ENCODE measurements at places on chromosomes 11 and 22. TPM values are rescaled to one million over a fixed set of nuclear protein-coding genes. Genes with fewer than 3 reads are reported as not detected.

GRCh38 chr11:86396396-86396795, 21.7 kb downstream of the CCDC81 start:
- H3K27me3 ChIP-seq: no peaks in the 10 kb centered on the region
- H3K4me1 ChIP-seq: peaks cover 13% of the 10 kb centered on the region
- H3K27ac ChIP-seq: no peak overlapping the region
- H3K4me3 ChIP-seq: no peak overlapping the region
- no peak for DNase-seq

Gene CCDC81
- not detected for polyA plus RNA-seq

- no peak overlapping the region for H3K4me3 ChIP-seq
- H3K27ac ChIP-seq: no peak overlapping the region
- peaks cover 8% of the 10 kb centered on the region for H3K4me1 ChIP-seq
- no peaks in the 10 kb centered on the region for H3K27me3 ChIP-seq
- H3K36me3 ChIP-seq: no peaks in the 10 kb centered on the region
Observed at GRCh38 chr11:45052361-45052760, 94.1 kb upstream of the PRDM11 start.

Gene RGL4
- polyA plus RNA-seq: 3.2 TPM

DNA sequence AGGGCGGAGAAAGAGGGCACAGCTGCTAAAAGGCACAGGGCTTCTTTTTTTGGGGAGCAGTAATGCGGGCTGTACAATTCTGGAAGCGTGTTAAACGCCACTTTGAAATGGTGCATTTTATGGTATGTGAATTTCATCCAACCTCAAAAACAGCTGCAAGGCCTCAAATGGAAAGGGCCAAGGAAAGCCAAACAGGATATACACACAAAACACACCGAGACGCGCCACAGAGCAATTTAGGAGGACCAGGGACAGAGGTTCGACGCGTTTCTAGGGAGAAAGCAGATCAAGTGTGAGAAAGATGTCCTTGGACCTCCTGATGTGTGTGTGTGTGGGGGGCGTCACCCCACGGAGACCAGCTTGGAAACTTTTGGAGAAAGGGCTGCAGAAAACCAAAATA, 31.1 kb downstream of the TSPAN4 start:
- no peaks in the 10 kb centered on the region for H3K27me3 ChIP-seq
- no peak overlapping the region for H3K27ac ChIP-seq
- H3K4me1 ChIP-seq: no peaks in the 10 kb centered on the region
- no peaks in the 10 kb centered on the region for H3K36me3 ChIP-seq
- DNase-seq: no peak

DNA sequence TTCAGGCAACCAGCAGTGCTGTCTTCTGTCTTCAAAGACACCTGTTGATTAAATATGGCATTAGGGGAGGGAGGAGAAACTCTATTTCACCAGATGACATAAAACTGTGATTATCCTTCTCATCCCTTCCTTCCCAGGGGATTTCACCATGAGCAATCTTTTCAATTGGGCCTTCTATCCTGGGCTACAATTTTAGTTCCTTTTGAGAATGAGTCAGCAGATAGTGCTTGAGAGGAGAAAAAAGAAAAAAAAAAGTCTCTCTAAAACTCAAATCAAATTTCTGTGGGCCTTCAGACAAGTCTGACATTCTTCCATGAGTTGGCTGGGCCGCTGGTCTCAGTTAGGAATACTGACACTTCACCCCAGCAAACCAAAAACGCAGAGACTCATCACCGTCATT, 7.2 kb downstream of the FLI1 start:
- H3K4me1 ChIP-seq: no peaks in the 10 kb centered on the region
- no peak for DNase-seq
- H3K36me3 ChIP-seq: no peaks in the 10 kb centered on the region
- no peak overlapping the region for H3K4me3 ChIP-seq
- H3K27me3 ChIP-seq: no peaks in the 10 kb centered on the region
- H3K27ac ChIP-seq: no peak overlapping the region

DNA sequence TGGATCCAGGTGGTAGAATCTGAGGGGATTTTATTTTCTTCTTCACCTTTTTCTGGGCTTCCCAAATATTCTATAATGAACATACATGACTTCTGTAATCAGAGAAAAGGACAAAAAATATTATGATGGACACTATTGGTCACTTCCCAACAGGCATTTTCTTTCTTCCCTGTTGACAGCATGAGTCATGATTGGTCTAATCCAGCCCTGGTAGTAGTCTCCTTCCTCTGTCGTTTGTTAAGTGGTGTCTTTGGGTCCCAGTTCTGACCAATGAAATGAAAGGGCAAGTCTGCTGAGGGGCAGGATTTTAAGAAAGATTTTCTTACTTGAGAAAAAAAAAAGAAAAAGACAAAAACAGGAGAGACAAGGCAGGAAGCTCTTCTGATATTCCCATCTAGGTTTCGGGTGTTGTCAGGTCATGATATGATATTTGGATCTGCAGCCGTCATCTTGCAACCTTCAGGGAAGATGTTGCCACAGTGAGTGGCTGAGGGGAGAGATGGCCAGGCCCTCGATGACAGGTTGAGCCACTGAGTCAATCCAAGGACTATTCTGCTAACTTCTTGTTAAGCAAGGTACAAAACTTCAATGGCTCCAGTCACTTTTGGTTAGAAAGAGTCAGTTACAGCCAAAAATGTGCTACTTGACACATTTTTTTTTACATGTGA, 23.3 kb upstream of the PLEKHB1 start:
- no peaks in the 10 kb centered on the region for H3K36me3 ChIP-seq
- no peak for DNase-seq
- peaks cover 8% of the 10 kb centered on the region for H3K4me1 ChIP-seq

DNA sequence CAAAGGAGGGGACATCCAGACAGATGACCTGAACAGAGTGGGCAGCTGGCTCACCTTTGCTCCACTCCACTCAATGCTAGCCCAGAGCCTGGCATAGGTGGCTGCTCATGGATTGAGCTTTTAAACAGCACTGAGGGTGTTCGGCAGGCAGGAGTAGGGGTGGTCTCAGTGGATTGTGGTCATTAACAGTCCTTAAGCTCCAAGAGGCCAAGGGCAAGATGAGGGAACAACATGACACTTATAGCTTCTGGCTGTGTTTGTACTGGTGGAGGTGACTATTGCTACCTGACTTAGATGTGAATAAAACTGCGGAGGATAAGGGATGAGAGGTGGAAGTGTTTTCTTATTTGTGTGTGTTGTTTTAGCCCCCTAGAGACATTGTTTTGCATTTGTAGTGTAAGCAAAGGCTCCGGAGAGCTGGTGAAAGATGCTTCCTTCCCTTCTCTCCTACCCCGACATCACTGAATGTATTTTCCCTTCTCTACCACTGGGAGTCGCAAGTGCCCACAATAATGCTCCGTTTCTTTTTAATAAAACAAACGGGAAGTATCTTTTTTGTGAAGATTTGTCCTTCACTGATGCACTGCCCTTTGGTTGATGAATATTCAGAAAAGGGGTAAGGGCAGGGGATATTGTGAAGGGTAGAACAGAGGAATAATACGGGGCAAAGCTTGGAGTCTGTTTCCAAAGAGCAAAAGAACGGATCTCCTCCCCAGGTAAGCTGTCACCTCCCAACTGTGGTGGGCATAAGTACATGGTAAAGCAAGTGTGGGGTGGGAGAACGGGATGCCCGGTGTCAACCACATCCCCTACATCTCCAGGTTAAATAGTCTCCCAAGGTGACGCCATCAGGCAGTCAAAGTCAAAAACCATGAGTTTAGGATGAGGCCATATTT, 27.5 kb upstream of the MTNR1B start:
- no peak overlapping the region for H3K27ac ChIP-seq
- H3K27me3 ChIP-seq: no peaks in the 10 kb centered on the region
- no peaks in the 10 kb centered on the region for H3K4me1 ChIP-seq
- H3K4me3 ChIP-seq: no peak overlapping the region
- DNase-seq: no peak

- H3K4me1 ChIP-seq: no peaks in the 10 kb centered on the region
- no peak for DNase-seq
- no peaks in the 10 kb centered on the region for H3K27me3 ChIP-seq
- no peak overlapping the region for H3K4me3 ChIP-seq
- no peak overlapping the region for H3K27ac ChIP-seq
Observed at GRCh38 chr22:50498322-50498890, 9.1 kb downstream of the LMF2 start.

DNA sequence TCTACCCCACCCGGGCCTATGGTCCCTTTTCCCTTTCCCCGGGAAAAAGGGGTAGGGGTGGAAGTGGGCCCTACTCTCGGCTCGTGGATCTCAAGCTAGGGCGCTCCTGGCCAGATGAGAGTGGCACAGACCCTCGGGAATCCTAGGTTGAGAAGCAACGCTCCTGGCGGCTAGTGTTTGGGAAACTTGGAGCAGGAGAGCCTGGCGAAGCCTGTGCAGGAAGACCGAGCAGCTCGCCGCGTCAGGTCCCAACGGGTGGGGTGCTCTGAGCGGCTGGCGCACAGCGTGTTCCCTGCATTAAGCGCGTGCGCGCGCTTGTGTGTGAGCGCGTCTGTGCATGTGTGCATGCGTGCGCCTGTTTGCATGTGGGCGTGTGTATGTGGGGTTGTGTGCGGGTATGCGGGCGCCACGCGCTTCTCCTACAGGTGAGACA, 7.1 kb upstream of the FLI1 start:
- H3K27ac ChIP-seq: no peak overlapping the region
- peak overlapping the region; percentile 38 for H3K4me3 ChIP-seq
- peak; percentile 70 for DNase-seq
- peaks cover 35% of the 10 kb centered on the region for H3K27me3 ChIP-seq
- H3K36me3 ChIP-seq: no peaks in the 10 kb centered on the region

Gene CCDC188
- polyA plus RNA-seq: 1.1 TPM

DNA sequence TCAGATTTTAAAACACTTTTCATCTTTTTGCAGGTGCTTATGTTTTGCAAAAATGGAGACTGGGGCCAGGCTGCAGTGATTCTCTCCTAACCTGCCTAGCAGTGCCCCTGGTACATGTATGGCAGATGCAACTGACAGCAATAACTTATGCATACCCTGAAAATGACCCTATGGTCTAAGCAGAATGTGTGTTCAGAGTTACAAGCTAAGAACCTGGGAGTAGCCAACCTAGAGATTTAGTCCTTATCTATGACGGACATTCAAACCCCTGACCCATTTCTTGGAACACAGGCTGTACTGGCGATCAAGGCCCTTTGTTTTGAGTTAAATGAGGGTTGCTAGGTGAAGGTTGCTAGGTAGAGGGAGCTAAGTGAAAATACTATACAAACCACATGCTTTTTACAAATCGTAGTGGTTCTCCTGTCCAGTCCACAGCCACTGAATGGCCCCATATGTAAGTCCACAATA, 184.9 kb upstream of the SESN3 start:
- H3K4me3 ChIP-seq: no peak overlapping the region
- H3K36me3 ChIP-seq: no peaks in the 10 kb centered on the region
- no peaks in the 10 kb centered on the region for H3K4me1 ChIP-seq
- H3K27me3 ChIP-seq: no peaks in the 10 kb centered on the region

- no peaks in the 10 kb centered on the region for H3K36me3 ChIP-seq
- H3K27me3 ChIP-seq: no peaks in the 10 kb centered on the region
- H3K4me3 ChIP-seq: no peak overlapping the region
- DNase-seq: no peak
Observed at GRCh38 chr11:22161489-22161888, 31.4 kb upstream of the ANO5 start.

DNA sequence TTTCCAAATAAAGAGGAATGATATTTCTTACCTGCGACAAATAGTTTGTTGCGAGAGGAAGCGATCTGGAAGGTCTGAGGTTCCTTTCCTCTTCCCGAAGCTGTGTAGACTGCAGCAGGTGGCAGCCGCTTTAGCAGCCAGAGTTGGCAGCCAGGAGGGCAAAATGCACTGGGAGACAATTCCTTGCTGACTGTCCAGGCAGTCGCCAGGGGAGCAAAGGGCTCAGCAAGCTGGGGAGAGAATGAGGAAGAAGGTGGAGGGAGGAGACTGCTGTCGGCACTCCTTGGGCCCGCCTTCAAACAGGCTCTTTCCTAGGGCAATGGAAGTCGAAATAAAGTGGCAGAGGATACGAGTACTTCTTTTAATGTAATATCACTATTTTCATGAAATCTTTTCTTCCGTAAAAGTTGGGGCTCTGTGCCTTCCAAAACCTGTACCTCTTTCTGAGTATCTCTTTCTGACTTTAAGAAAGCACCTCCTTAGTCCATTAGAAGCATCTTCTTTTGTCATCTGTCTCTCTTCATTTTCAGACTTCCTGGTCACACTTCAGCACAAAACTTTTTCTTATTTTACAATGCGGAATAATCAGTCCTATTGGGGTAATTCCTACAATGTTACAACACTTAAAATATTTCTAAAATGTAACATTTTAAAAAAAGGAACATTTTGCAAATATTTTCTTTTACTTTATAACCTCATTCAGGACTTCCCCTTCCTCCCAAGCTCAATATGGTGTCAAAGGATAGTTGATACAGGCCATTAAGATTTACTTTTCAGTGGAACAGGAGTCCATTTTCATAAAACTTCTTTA, at the start of gene IL18:
Gene IL18, minus strand, starts transcription at position 220 of the 811 bp plus-strand sequence. CDS start 9,041 bp downstream, outside the sequence.
- DNase-seq: peak; percentile 68
- H3K27me3 ChIP-seq: no peaks in the 10 kb centered on the region
- no peaks in the 10 kb centered on the region for H3K36me3 ChIP-seq
- no peak within 1 kb of the TSS for H3K4me3 ChIP-seq

DNA sequence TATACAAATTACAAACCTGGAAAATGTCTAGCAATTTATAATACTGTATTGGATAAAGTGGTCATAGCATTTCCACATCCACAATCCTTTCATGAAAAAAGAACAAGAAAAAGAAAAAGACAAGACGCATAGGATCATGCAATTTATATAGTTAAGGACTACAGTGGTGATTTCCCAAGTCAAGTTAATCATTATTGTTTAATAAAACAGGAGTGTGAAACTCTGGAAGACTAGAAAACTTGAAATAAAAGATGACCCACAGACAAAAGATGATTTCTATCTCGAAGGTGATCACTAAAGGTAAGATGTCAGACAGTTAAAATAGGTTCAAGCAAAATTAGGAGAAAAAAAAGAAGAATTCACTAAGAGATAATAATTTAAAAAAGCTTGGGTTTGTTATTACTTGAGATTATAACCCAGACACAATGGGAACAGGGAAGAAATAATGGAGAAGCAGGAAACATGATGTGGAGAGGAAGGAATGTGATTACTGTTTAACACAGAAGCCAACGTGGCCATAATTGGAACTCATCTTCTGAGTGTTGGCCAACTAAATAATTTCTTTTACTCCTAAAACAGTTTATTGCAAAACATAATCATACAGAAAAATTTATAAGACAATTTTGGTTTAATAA, 441.2 kb upstream of the ANO3 start:
- no peak for DNase-seq
- H3K27ac ChIP-seq: no peak overlapping the region
- H3K27me3 ChIP-seq: no peaks in the 10 kb centered on the region

GRCh38 chr22:42963231-42963595, 51.7 kb downstream of the PACSIN2 start:
- peak overlapping the region; percentile 28 for H3K27ac ChIP-seq
- H3K4me1 ChIP-seq: peaks cover 61% of the 10 kb centered on the region
- no peak overlapping the region for H3K4me3 ChIP-seq

- H3K4me3 ChIP-seq: peak overlapping the region; percentile 6
- H3K27ac ChIP-seq: peak overlapping the region; percentile 50
- no peaks in the 10 kb centered on the region for H3K27me3 ChIP-seq
- H3K4me1 ChIP-seq: peaks cover 24% of the 10 kb centered on the region
- H3K36me3 ChIP-seq: no peaks in the 10 kb centered on the region
Observed at GRCh38 chr11:13338427-13339069, 61.0 kb downstream of the BMAL1 start.

GRCh38 chr22:49772692-49773091, 55.0 kb downstream of the BRD1 start:
- DNase-seq: no peak
- H3K36me3 ChIP-seq: peaks cover 60% of the 10 kb centered on the region

Gene POU2AF3
- polyA plus RNA-seq: 0.92 TPM

Gene KIAA1671
- 16.4 TPM for polyA plus RNA-seq
